ENCODE measurements at places on chromosomes 16 and 17.
A peak's percentile ranks its signal among the peaks of the same experiment; 100 is the strongest.

GRCh38 chr16:11613381-11614303 is 26.9 kb upstream of the LITAF start:
- no peak for DNase-seq

GRCh38 chr16:30383521-30383920 is 1.2 kb upstream of the SEPTIN1 start:
- no peak for DNase-seq

DNA sequence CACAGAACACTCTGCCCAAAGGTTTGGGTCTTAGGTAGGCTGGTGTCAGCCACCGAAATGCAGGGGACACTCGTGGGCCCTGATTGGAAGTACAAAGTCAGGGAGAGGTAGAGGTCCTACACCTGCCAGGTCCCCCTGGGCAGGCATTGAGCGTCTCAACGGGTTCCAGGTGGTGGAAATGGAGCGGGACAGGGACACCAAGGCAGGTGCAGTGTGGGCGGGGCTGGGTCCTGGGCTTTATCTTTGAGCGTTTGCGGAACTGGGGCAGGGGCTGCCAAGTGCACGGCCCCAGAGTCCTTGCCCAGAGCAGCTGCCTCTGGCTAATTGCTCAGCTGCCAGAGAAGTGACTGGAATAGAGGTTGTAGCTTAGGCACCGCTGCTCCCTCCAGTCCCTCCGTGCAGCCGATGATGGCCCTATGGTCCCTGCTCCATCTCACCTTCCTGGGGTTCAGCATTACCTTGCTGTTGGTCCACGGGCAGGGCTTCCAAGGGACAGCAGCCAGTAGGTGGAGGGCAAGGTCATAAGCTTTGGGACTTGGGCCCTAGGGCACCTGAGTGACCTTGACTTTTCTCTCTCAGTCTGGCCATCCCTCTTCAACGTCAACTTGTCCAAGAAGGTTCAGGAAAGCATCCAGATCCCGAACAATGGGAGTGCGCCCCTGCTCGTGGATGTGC is at the start of gene ZACN:
TSS of gene ZACN (plus strand) at position 323 of the 675 bp plus-strand sequence. CDS start at position 406, 83 bp downstream.
- no peak for DNase-seq

DNA sequence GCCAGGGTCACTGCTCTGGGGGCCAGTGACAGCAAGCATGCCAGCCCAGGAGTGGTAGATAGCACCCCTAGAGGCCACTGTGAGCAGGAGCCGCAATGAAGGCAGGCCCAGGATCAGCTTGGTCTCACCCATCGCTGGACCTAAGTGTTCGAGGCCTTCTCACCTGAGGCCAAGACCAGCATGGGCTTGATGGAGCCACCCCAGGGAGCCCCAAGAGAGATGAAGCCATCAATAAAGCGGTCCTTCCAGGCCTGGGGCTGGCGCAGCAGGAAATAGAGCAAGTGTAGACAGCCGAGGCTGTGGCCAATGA is 1.8 kb downstream of the LCAT start:
- no peak for DNase-seq

DNA sequence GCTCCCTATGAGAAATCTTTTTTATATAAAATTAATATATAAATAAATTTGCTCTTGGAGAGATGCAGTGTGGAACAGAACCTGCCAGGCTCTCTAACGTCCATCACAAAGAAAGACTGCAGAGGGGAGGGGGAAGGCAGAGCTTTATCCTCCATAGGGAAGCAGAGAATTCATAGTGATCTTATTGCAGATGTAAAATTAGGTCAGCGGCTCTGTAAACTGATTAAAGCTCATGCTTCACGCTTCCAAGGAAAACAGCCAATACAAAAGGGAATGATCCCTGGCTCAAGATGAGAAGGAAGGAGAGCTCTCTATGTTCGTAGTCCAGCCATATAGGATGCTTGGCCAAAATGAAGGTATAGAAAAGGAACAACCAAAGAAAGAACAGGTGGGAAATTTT is 532.3 kb upstream of the PSMD7 start:
- no peak for DNase-seq

- DNase-seq: no peak
Measured at GRCh38 chr17:49441578-49441977, 26.9 kb upstream of the PHB1 start.

GRCh38 chr16:85253084-85253941 is 141.0 kb upstream of the CIBAR2 start:
- no peak for DNase-seq

GRCh38 chr16:78001451-78002025 is 20.8 kb upstream of the CLEC3A start:
- peak; percentile 18 for DNase-seq

GRCh38 chr16:25093208-25094061 is 18.1 kb upstream of the LCMT1 start:
- no peak for DNase-seq

- no peak for DNase-seq
Measured at GRCh38 chr17:57447357-57447989, 191.2 kb downstream of the MSI2 start.

DNA sequence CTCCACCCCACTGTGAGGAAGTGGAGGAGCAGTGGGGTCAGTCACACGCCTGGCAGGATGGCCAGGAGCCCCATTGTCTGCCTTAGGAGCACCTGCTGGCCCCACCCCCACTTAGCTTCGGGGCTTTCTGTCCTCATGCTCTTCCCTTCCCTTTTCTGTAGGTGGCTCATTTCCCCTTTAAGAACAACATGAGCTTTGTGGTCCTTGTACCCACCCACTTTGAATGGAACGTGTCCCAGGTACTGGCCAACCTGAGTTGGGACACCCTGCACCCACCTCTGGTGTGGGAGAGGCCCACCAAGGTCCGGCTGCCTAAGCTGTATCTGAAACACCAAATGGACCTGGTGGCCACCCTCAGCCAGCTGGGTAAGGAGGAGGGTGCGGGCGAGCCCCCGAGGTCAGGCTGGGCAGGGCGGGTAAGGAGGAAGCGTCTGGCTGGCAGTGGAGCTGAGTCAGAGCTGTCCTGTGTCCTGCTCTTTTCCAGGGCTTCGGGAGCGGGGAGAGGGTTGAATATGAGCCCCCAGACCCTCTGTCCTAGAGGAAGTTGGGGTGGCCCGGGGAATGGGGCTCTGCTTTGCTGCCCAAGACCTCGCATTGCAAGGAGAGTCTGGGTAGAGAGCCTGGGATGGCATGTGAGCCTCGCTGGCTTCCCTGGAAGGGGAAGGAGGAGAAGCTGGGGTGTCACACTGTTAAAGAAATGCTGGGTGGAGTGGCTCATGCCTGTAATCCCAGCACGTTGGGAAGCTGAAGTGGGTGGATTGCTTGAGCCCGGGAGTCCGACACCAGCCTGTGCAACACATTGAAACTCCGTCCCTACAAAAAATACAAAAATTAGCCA is 9.2 kb upstream of the SERPINF1 start:
- no peak for DNase-seq

- DNase-seq: no peak
Measured at GRCh38 chr17:74001145-74001544, 202.3 kb upstream of the RPL38 start.

DNA sequence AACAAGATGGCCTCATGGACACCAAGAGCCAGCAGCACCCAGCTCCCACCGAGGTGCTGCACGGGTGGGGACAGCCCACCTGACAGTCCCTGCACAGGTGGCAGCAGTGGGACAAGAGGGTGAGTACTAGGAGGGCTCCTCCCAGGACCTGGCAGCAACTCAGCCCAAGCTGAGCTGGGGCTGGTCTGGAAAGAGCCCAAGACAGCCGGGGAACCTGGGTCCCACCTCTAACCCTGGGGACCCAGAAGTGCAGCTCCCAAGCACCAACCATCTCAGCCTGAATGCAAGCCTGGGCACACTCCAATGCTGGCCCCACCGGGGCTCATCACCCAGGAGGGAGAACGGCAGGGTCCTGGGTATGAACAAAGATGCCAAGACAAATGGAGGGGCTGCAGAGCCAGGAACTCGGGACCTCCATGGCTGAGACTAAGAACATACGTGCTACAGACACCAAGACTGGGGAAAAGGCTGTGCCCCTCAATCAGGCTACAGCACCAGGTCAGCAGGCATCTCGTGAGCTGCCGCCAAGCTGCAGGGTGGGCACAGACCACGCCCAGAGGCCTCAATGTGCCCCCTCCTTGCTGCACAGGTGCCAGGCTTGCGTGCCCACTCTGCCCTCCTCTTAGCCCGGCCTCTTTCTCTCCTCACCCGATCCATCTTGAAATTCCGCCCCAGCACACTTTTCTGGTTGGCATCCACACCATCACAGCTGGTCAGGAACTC is 37.5 kb upstream of the GSG1L start:
- DNase-seq: no peak

GRCh38 chr16:54493594-54493993 is 207.0 kb upstream of the IRX3 start:
- no peak for DNase-seq

- DNase-seq: no peak
Measured at GRCh38 chr17:79425686-79426085, 185.2 kb downstream of the RBFOX3 start.

DNA sequence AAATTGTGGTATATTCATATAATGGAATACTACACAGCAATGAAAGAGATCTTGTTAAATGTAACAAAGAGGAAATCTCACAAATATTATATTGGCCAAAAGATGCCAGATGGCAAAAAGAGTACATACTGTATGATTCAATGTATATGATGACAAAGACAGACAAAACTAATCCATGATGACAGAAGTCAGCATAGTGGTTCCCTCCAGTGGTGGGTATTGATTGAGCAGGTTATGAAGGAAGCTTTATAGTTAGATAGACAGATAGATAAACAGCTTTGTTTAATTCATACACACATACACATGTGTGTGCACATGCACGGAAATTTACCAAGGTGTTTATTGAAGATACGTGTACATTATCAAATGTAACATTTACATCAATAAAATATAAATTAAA is 74.4 kb upstream of the SMIM36 start:
- no peak for DNase-seq

- no peak for DNase-seq
Measured at GRCh38 chr16:50369133-50369804, 481 bp upstream of the BRD7 start.

GRCh38 chr16:1825864-1826690 is 548 bp downstream of the HAGH start:
- no peak for DNase-seq

DNA sequence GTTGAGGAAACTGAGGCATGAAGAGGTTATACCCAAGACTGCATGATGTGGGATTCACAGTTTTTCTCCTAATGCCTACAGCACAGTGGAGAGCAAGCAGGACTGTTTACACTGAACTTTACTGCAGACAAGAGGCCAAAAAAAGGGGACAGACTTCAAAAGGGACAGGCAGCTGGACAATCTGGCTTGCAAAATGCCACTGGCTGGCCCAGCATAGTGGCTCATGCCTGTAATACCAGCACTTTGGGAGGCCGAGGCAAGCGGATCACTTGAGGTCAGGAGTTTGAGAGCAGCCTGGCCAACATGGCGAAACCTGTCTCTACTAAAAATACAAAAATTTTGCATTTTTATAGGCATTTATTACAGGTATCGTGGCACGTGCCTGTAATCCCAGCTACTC is 2.0 kb upstream of the MGAT5B start:
- no peak for DNase-seq

DNA sequence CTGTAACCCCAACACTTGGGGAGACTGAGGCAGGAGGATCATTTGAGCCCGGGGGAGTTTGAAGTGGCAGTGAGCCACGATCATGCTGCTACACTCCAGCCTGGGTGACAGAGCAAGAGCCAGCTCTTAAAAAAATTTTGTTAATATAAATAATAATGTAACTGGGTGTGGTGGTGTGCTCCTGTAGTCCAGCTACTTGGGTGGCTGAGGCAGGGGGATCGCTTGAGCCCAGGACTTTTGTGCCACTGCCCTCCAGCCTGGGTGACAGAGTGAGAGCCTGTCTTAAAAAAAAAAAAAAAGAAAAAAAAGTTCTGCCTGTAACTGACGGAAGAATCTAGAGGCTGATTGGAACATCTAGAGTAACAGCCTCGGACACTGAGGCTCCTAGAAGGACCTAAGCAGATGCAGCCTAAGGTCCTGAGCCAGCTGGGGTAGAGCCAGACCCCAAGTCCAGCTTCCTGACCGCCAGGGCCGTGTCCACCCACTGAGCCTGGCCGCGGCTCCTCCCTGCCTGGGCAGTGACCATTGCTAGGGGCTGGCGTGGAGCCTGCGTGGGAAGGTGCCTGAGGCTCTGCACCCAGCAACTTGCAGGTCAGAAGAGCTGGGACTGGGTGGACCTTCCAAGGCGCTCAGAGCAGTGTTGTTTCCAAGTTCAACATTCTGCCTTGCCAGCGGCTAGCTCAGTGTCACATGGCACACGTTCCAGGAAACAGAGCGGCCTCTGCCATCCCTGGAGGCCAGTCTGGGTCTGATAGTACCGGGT is 209.4 kb upstream of the CIBAR2 start:
- DNase-seq: no peak

GRCh38 chr17:66612993-66613392 is 221.9 kb upstream of the CACNG5 start:
- DNase-seq: no peak

DNA sequence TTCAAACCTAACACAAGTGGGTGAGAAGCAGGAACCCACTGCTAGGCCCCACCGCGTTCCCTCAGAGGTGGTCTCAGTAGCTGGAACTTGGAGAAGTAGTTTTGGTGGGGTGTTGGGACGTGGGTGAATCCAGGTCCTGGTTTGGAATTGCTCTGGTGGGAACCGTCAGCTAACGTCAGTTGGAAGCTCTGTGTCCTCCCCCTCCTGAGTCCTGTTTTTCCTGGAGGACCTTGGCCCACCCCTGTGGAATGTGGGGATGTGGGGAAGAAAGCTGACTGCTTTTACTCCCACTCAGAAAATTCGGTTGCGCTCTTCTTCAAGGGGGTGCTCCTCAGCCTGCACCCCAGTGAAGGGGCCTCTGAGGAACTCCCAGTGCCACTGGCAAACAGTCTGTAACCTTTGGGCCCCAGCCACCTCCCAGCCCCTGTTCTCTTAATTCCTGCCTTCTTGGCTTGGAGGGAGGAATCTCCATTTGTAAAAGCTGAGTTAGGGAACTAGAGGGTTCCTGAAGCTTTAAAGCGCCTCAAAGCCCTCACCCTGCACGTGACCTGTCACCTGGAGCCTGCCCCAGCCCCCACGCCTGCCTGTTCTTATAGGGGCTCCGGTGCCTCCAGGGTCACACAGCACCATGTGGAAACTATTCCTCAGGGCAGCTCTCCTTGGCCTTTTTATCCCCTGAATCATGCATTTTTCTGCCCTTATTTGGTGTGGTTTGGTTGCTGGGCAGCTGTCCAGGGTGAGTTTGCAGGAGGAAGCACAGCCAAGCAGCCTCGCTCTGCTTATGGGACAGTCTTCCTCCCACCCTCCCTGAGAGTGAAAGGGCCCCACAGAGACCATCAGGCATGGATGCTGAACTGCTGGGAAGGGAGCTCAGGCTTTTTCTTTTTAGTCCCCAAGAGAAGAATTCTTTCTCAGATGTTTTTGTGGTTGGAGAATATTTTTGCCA is 16.2 kb upstream of the NAGLU start:
- DNase-seq: no peak
